ENCODE measurements at places on chromosomes 13 and 19.
A peak's percentile ranks its signal among the peaks of the same experiment; 100 is the strongest.

GRCh38 chr19:12092956-12093355 lies 28.4 kb downstream of the ZNF844 start:
- DNase-seq = no peak

GRCh38 chr19:4455719-4456475 lies 1.7 kb downstream of the UBXN6 start:
- no peak for DNase-seq

DNA sequence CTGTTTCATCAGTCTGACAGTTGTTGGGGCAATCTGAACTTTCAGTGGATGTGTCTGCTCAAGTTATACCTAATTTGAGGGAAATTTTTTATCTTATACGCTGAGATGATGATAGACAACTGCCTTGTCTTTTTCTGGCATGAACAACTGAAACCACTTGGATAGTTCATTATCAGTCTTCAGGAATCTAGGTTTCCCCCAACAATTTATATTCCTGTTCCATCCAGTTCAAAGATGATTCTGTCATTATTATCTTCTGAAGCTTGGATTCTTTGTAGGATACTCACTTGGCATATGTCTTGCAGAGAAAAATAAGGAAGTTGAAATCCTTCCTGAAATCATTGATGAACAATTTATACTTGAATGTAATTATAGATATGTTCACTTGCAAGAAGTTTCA lies 193.7 kb downstream of the LMO7 start:
- DNase-seq = no peak

GRCh38 chr13:28185256-28185655 lies 46.9 kb downstream of the PAN3 start:
- no peak for DNase-seq

GRCh38 chr13:98201984-98202383 lies 24.9 kb upstream of the RNF113B start:
- DNase-seq = no peak

DNA sequence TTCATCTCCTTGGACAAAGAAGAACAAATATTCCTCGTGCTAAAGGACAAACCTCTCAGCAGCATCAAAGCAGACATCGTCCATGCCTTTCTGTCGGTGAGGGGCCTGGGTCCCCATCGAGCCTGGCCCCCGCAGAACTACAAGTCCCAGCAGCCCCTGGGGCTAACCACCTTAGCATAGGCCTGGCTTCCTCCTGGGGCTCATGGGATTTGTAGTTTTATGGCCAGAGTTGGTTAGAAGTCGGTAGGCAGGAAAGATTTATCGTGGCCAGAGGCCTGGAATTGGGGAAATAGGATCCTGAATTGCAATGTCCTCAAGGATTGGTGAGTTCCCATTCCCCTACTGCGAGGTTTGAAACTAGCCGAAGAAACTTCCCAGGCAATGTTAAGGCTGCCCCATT lies 19.6 kb downstream of the TMEM150B start:
- DNase-seq = peak; percentile 42

GRCh38 chr19:38640368-38640767 lies 7.1 kb upstream of the ACTN4 start:
- DNase-seq = no peak

- DNase-seq = no peak
Observed at GRCh38 chr19:53541971-53542370, 4.0 kb downstream of the ZNF331 start.

- DNase-seq = no peak
Observed at GRCh38 chr19:31539386-31539785, 190.2 kb upstream of the TSHZ3 start.

- no peak for DNase-seq
Observed at GRCh38 chr13:110626521-110626920, 11.2 kb downstream of the NAXD start.

GRCh38 chr19:16347706-16348105 lies 23.1 kb downstream of the KLF2 start:
- no peak for DNase-seq

GRCh38 chr19:40252395-40252794 lies 25.9 kb upstream of the CCNP start:
- DNase-seq = no peak

Measured in CD4-positive, alpha-beta T cell treated with Interleukin-6 at 100 ng/mL for 8 hours (primary cell).